ENCODE measurements at places on chromosomes 16 and 17.

GRCh38 chr17:80065478-80066170, 29.2 kb downstream of the CCDC40 start:
- no peak for DNase-seq

GRCh38 chr17:48068491-48068961, 20.4 kb downstream of the NFE2L1 start:
- no peak for DNase-seq

- no peak for DNase-seq
These were observed 53.5 kb downstream of the SOCS1 start for GRCh38 chr16:11202260-11203091.

DNA sequence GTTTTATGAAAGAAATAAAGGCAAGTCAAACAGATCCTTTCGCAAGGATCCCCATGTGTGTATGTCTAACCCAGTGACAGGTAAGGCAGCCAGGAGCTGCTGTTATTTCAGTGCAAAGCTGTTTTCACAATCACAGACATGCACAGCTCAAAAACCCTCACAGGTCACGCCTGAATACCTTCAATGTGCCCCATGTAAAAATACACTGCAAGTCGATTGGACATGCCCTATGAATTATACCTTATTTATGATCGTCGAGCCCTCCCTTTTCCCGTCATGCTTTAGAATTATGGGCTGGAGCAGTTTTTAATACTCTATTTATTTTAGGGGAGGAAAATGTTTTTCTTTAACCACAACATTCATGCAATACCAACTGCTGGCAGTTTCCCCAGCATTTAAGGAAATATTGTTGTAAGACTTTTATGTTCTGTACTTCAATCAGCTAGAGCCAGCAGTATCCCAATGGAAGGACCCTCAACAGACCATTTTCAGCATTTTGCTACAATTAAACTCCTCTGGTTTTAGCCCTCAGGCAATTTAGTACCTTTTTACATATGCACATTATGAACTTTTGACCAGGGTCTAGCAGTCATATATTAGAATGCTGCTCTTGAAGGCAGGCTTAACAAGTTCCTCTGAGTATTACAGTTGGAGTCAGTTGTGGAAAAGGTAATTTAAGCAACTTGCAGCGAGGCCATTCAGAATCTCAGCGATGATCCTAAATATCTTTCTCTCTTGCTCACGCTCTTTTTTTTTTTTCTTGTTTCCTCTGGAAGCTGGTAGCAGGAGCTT, 362.2 kb downstream of the WWOX start:
- peak; percentile 19 for DNase-seq

- DNase-seq: no peak
These were observed 10.3 kb downstream of the NDUFAF8 start for GRCh38 chr17:81249223-81250040.

GRCh38 chr17:58312829-58313228, 15.8 kb downstream of the TSPOAP1 start:
- no peak for DNase-seq

GRCh38 chr17:33113991-33114370, 122.3 kb downstream of the SPACA3 start:
- DNase-seq: no peak

- DNase-seq: no peak
These were observed 27.5 kb upstream of the KRT17 start for GRCh38 chr17:41651625-41652460.

DNA sequence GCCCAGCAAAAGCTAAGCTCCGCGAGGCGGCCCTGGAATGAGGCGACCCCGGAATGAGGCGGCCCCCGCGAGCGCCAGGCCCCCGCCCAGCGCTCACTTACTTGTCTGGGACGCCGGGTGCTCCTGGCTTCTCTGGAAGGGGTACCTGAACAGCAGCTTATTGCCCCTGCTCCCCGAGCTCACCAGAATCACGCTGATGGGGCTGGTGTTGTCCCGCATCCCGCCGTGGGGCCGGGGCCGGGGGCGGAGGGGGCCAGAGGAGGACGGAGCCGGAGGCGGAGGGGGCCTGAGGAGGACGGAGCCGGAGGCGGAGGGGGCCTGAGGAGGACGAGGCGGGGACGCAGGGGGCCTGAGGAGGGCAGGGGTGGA, 440 bp downstream of the NPRL3 start:
- peak; percentile 66 for DNase-seq

DNA sequence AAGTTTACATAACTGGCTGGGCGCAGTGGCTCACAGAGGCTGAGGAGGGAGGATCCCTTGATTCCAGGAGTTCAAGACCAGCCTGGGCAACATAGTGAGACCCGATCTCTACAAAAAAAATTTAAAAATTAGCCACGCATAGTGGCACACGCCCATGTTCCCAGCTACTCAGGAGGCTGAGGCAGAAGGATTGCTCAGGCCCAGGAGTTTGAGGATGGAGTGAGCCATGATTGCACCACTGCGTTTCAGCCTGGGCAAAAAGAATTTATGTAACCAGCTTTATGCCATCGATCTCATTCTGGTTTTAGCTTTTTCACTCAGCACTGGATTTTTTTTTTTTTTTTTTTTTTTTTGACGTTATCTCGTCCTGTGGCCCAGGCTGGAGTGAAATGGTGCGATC, 9.1 kb upstream of the CD300E start:
- DNase-seq: no peak

GRCh38 chr17:37177254-37177870, 198.4 kb upstream of the C17orf78 start:
- no peak for DNase-seq

DNA sequence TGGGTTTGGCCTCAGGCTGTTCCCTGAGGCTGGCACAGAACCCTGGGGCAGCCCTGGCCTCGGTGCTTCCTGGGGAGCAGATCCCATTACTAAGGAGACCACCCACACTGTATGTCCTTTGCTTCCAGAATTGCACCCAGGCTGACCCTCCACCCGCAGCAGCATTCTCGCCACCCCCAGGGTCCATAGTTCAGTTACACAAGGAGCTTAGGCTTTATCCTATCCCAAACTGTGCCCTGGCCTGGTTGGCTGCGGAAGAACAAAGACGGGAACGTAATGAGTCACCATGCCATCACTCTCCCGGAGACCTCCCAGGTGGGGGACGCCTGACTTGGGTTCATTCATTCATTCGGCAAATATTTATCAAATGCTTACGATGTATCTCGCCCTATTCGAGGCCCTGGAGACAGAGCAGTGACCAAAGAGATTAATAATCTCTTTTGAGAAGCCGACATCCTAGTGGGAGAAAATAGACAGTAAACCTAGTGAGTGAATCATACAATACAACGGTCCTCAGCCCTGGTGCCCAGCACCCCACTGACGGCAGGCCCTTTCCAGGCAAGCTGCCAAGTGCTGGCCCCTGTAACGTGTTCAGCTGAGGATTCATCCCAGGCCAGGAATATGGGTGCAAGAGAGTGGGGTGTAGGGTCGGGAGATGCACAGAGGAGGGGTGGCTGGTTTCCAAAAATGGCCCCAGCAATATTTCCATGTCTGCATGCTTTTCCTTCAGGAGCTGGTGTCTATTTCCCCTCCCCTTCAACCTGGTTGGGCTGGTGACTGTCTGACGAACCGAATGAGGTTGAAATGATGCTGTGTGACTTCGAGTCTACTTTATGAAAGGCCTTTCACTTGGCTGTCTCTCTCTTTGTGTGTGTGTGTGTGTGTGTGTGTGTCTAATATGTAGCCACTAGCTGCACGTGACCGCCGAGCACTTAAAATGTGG, 134.2 kb downstream of the MGAT5B start:
- DNase-seq: no peak

GRCh38 chr16:89700649-89701424, 668 bp downstream of the SPATA2L start:
- peak; percentile 53 for DNase-seq

DNA sequence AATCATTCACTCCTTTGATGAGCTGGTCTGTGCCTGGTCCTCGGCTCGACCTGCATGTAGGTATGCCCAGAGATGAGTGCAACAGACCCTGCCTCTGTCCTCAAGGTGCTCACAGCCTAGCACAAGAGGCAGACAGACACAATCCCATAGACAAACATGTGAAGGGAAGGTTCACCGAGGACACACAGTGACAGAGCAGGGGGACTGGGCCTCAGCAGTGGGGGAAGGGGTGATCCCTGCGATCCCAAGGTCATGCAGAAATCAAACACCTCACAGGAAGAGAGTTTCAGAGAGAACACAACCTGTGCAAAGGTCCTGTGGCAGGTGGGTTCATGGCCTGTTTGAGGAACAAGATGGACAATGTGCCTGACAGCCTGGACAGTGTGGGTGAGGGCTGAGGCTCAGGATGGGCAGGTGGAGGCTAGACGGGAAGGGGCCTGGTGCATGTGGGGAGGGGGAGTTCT, 4.2 kb upstream of the VASN start:
- DNase-seq: no peak

GRCh38 chr16:29148867-29149272, 164.0 kb downstream of the LAT start:
- no peak for DNase-seq

DNA sequence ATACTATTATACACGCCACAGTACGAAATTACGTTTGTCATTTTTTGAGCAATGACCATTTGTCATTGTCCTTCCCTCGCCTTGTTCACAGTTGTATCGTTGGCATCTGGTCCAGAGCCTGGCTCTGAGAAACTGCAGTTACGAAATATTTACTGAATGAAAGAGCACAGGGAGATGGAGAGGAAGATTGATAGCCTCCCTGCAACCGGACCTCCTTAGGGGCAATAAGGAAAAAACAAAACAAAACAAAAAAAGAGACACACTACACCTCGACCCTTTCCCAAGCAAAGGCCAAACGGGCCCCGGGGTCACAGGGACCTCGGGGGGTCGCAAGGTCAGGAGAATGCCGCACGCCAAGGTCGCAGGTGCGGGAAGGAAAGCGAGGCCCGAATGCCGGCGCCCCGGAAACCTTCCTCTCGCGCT, 857 bp downstream of the GOT2 start:
- peak; percentile 60 for DNase-seq

DNA sequence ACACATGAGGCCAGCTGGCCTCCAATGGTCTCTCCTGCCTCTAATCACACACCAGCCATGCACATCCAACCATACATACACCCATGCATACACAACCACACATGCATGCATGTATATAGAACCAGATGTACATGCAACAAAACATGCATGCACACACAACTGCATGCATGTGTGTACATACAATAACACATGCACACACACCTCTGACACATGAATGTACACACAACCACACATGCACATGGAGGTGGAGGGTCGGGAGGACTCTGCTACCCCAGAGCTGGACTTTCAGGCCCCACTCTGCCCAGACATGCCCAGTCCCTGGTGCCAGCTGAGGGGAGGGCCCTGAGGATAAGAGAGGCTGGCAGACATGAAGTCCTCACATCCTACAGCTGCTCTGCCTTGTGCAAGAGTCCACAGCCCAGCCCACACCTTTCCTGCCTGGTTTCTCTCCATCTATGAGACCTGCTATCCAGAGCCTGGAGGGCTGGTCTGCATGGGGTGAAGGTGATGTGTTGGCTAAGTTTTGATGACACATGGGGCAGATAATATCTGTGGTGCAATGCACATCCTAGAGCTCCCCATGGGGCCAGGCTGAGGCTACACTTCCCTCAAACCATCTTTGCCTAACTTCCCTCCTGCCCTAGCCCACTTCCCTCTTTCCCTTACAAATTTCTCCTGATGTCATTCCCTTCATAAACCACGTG, 50.9 kb upstream of the SDK2 start:
- DNase-seq: no peak

DNA sequence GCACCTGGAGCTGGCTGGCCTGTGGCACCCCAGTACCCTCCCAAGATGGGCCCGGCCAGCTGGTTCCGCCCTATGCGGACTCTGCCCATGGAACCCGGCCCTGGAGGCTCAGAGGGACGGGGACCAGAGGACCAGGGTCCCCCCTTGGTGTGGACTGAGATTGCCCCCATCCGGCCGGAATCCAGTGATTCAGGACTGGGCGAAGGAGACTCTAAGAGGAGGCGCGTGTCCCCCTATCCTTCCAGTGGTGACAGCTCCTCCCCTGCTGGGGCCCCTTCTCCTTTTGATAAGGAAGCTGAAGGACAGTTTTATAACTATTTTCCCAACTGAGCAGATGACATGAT, 12.0 kb downstream of the TBX21 start:
- no peak for DNase-seq

DNA sequence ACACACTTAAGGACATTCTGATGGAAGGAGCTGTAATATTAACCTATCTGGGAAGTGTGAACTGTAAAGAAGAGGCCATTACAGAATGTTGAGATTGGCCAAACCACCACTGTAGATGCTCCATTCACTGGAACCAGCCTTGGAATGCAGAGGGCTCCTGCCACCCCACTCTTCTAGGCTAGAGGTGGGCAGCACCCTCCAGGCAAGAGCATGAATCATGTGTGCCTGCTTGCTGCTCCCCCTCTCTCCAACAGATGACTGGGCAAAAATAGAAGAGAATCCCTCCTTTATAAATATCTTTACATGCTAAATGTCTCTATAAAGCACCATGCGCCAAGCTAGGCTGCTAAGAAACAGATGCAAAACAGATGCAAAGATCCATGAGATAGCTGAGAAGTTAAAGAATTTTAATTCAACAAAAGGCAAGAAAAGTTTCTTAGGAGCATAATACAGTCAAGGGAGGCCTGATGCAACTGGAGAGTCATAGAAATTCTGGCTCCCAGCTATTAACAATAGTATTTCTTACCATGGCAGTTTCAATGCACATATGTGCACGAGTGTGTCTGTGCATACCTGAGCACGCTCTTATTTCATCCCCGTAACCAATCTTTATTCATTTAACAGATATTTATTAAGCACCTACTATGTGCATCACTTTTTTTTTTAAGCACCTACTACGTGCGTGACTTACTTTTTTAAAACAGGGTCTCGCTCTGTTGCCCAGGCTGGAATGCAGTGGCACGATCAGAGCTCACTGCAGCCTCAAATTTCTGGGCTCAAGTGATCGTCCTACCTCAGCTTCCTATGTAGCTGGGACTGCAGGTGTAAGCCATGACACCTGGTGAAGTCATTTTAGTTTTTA, 53.6 kb downstream of the GRIN2A start:
- DNase-seq: no peak

- DNase-seq: no peak
These were observed 57.2 kb upstream of the GSE1 start for GRCh38 chr16:85555719-85556455.

DNA sequence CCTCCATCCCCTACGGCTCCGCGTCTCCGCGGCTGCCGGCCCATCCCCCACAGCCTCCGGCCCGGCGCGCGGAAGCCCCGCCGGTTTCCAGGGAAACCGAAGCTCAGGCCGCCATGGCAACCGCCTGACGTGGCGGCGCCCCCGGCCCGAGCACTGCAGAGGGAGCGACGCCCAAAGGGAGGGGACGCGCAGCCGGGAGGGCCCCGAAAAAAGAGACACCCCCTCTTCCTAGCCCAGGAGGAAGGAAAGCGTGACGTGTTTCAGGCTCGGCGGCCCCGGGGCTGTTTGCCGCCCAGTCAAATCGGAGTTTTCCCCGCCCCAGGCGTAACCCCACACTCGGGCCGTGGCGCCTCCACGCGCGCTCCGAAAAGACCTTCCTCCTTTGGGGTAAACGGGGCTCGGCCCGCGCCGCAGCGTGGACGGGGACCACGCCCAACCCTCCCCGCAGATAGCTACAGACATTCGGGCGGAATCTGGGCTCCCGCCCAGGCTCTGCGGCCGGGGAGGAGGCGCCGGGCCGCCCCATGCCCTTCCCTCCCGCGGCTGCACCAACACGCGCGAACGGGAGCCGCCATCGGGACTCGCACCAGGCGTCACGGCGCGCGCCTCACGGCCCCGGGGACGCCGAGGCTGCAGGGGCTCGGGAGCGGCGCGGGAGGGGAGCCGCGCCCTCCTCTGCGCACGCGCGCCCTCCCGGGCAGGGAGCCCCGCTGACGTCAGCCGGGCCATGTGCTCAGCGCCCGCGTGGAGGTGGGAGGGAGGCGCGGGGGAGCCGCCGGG, 7.5 kb downstream of the MNT start:
- peak; percentile 89 for DNase-seq

All from nephron progenitor cell (in vitro differentiated cells).